ENCODE measurements at places on chromosomes 7 and 10. TPM values are rescaled to one million over a fixed set of nuclear protein-coding genes. Genes with fewer than 3 reads are reported as not detected.

- no peak for DNase-seq
Observed at GRCh38 chr7:151814400-151815009, 62.4 kb downstream of the PRKAG2 start.

GRCh38 chr7:110307776-110308175 lies 783.2 kb upstream of the LRRN3 start:
- no peak for DNase-seq

DNA sequence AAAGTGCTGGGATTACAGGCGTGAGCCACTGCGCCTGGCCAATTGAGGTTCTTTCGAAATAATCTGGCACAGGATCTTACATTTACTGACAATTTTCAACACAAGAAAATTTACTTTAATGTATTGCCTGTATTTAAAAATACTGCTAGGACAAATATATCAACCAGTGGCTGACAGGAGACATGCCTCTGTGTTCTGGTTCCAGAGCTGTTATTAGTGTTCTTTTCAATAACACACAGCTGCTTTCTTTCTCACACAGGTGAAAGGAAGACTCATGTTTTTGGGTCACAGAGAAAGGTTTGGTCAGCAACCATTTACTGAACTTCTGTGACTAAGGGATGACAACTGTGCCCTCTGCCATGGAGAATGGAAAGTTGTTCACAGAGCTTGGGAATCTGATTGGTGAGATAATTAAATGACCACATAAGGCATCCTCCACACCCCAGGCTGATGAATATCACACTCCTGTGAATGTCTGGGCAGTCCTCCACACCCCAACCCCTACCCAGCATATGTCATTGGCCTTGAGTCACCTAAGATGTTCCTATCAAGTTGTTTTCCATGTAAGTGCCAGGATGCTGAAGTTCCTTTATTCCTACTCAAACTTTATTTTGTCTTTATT lies 180.1 kb downstream of the RAPGEF5 start:
- no peak for DNase-seq

GRCh38 chr10:123855008-123855684 lies 36.5 kb downstream of the CPXM2 start:
- DNase-seq = no peak

GRCh38 chr7:107972075-107972482 lies 30.9 kb downstream of the LAMB1 start:
- DNase-seq = no peak

GRCh38 chr10:29011516-29011915 lies 277.4 kb upstream of the LYZL1 start:
- no peak for DNase-seq

DNA sequence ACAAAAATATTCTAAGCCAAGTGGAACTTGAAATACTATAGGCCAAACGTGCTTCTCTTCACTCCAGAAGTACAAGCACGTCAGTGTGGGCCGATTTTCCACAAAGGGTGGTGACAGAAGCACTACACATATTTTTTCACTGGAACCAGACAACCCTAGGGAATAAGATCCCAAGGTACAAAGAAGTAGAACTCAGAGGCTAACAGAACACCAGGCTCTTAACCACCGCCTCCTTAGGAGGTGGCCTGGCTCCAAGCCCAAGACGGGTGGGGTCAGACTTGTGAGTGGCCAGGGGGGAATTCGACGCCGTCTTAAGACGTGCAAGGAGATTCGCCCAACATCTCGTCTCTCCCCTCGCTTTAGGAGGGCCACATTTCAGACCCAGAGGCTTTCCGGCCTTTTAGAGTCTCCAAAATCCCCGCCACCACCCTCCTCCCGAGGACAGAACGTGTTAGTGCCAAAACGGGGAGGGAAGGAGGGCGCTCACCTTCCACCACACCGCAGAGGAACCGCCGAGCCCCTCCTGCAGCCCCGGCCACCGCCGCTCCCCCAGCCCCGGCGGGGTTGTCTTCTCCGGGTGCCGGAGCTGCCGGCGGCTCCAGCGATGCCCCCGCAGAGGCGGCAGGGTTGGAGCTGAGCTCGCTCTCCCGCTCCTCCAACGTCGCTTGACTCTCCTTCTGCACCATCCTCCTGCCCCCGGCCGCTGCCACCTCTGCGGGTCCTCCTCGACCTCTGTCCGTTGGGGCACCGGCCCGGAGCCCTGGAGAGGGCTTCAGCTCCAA lies 716 bp downstream of the OGA start:
- peak; percentile 86 for DNase-seq

DNA sequence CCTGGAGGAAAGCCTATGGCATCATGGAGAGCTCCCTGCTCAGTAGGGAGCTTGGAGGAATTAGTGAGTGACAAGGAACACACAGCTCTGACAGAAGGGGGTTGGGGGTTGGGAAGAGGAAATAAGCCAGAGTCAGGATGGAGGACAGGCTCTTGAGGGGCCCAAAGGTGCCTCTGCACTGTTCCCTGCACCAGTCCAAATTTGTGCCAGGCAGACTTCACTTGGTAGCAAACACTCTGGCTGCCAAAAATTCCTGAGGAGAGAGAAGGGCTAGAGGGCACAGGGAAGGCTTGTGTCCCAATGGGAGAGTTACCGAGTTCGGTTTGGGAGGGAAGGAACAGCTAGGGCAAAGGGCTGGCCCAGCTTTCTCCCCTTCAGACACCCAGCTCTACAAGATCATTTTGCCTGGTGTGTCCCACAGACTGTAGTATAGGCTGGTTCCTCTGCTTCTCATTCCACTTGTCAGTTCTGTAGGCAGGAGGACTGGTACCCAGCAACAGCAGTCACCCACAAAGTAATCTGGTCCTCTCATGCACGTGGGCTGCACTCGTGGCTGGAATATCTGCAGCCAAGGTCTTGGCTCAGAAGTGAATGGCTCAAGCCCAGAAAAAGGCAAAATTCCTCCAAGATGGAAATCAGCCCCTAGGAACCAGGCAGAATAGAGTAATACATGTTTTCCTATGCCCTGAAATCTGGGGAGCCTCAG lies 8.0 kb upstream of the KCNIP2 start:
- no peak for DNase-seq

GRCh38 chr7:25788371-25788770 lies 363.6 kb upstream of the NFE2L3 start:
- no peak for DNase-seq

GRCh38 chr7:75688200-75689136 lies 50.3 kb downstream of the HIP1 start:
- DNase-seq = no peak

DNA sequence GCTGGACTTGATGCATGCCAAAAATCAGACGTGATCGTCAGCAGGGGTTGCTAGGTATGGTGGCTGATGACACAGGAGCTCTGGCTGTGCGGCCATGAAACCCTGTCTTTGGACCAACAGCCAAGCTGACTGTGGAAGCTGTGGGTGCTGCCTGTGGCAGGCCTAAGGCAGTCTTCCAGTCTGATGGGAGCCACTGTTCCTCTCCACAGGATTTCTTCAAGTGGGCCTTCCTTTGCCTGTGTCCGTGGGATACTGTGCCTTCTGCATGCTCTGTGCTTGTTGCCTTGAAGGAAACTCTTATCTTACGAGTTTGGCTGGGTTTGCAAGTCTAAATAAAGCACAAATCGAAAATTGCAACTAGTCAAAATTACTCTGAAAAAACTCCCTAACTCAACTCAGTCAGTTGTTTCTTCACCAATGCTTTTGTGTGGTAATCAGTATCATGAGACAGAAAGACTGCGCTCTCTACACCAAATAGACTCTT lies 101.9 kb upstream of the PDLIM1 start:
- DNase-seq = no peak

GRCh38 chr7:128217030-128217805 lies 23.9 kb upstream of the LEP start:
- no peak for DNase-seq

DNA sequence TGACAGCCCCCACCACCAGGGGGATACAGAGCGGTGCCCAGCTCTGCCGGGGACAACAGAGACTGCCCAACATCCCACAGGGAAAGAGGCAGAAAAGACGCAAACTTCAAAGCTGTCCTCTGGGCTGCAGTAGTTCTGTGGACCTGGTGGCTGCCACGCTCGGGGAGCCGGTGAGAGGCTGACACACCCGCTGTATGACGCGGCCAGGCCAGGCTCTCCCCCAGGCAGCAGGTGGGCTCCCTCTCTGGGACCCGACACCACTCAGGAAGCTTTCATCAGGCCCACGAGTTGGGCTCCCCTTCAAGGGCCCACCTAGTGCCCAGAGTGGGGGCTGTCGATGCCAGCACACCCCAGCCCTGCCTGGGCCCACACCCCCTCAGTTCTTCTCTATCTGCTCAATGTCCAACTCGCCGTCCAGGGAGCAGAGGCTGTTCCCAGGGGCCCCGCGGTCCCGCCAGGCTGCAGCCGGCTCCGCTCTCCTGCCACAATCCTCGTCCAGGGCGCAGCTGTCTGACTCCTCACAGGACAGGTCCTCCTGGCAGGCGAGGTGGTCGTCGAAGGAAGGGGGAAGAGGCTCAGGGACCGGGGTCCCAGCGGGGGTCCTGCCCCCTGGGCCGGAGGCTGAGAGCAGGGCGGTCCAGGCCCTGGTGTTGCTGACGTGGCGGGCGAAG lies 121.2 kb downstream of the FAM53B start:
- no peak for DNase-seq

DNA sequence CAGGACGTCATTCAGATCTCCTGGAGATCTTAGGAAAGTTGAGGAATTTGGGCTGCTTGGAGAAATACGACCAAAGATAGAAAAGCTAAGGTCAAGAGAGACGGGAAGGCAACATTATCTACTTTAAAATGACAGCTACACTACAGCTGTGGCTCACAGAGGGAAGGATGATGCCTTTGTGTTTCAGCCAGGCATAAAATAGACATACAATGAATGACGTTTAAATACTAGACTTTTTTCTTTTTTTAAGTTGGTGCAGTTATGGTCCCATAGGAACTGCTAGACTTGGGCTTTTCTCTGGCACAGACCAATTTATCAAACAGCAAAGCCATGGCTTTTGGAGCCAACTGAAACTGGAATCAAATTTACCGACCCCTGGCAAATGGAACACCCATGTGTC lies 164.8 kb downstream of the MAGI2 start:
- DNase-seq = no peak

- no peak for DNase-seq
Observed at GRCh38 chr10:70738006-70738760, 47.0 kb downstream of the TBATA start.

DNA sequence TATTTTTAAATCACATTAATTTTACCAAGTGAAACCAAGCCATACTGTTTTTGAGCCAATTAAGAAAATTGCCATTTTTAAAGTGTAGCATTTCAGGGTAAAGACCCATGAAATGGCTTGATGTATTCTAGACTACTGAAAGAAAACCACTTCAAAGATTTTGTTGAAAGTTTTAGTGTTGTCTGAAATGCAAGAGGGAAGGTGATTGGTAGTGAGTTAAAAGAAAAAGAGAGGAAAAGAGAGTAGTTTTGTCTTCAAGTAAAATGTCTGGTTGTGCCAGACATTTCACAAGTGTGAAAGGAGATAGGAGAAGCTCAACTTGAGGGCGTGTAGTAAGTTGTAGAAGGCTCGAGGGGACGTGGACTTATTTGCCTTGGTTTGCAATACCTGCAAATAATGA lies 41.6 kb downstream of the CALML5 start:
- no peak for DNase-seq

- DNase-seq = no peak
Observed at GRCh38 chr7:110938165-110938564, 152.8 kb upstream of the LRRN3 start.

DNA sequence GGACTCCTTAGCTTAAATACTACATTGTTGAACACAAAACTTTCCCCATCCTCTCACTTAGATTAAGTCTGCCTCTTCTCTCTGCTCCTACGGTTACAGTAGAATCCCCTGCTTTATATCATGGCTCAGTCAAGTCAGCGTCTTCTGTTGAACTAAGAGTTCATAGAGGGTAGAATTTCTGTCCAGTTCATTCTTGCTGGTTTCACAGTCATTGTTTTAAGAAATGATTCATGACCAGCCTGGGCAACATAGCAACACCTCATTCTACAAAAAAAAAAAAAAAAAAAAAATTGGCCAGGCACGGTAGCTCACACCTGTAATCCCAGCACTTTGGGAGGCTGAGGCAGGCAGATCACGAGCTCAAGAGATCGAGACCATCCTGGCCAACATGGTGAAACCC lies 3.7 kb upstream of the ZFYVE27 start:
- no peak for DNase-seq

- no peak for DNase-seq
Observed at GRCh38 chr10:69250041-69250440, 28.3 kb upstream of the HK1 start.

DNA sequence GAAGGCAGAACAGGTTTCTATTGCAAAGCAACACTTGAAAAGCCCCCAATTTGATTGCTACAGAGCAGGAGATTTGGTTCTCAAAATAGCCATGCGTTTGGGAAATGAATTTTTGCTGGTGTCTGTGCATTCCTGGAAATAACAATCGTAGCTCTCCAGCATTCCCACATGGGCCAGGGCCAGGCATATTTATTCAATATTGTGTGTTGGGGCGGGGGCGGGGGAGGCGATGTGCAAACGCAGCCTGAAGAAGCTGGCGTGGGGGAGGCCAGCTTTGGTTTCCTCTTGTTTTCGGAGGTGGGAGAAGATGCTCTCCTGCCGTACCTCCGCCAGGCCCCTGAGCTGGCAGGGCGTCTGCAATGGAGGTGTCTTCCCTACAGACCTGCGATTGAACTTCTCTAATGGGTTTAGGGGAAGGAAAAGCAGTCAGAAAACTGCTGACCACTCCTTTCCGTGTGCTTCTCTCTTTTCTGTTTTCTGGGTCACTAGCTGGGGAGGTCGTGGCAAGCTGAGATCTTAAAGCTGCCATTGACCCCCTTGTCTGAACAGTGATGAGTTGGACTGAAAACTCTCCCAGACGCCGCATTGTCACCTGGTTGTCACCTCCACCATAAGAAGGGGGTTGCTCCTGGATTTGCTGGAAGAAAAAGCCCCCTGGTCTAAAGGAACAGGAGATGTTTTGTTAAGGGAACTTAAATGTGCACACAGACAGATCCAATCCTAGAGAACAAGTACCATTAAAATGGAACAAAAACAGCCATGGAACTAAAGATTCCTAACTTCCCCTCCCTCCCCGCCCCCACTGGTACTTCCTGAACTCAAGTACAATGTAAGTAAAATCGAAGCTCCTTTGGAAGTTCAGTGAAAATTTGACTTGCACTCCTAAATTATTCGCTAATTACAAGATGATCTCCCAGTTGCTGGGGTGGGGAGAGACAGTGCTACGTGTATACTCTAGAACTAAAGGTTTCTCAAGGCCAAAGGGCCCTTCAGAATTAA lies 56.4 kb upstream of the HABP2 start:
- DNase-seq = no peak

GRCh38 chr10:70584909-70585544 lies 17.5 kb downstream of the PRF1 start:
- no peak for DNase-seq

GRCh38 chr7:28107960-28108359 lies 72.6 kb downstream of the JAZF1 start:
- DNase-seq = no peak

LRIT1 gene
- total RNA-seq = not detected

C7orf33 gene
- total RNA-seq = not detected

FAM237B gene
- total RNA-seq = not detected

CRHR2 gene
- total RNA-seq = not detected

GLI3 gene
- not detected for total RNA-seq

OR2A42 gene
- total RNA-seq = not detected

Data from HT-29 (cell line).